ENCODE measurements at places on chromosomes 13 and 19. TPM values are rescaled to one million over a fixed set of nuclear protein-coding genes. Genes with fewer than 3 reads are reported as not detected.
A peak's percentile ranks its signal among the peaks of the same experiment; 100 is the strongest.

DNA sequence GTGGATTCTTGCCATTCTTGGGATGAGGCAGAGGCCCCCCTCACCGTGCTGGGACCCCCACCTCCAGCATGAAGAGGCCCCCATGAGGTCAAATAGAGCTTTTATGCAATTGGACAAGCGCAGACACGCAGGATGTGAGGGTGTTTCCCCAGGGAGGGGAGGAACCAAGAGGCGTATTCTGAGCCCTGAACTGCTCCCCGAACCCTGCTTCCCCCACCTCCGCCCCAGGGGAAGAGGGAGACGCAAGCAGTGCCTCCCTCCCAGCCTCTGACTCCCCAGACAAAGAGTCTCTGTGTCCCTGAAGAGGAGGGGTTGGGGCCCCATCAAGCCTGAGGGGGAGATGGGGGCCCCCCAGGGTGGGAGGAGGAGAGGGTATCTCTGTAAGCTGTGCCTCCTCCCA lies 1.3 kb upstream of the RDH8 start:
- no peak overlapping the region for H3K4me3 ChIP-seq
- no peak for DNase-seq
- H3K4me1 ChIP-seq = peaks cover 15% of the 10 kb centered on the region
- no peaks in the 10 kb centered on the region for H3K27me3 ChIP-seq

DNA sequence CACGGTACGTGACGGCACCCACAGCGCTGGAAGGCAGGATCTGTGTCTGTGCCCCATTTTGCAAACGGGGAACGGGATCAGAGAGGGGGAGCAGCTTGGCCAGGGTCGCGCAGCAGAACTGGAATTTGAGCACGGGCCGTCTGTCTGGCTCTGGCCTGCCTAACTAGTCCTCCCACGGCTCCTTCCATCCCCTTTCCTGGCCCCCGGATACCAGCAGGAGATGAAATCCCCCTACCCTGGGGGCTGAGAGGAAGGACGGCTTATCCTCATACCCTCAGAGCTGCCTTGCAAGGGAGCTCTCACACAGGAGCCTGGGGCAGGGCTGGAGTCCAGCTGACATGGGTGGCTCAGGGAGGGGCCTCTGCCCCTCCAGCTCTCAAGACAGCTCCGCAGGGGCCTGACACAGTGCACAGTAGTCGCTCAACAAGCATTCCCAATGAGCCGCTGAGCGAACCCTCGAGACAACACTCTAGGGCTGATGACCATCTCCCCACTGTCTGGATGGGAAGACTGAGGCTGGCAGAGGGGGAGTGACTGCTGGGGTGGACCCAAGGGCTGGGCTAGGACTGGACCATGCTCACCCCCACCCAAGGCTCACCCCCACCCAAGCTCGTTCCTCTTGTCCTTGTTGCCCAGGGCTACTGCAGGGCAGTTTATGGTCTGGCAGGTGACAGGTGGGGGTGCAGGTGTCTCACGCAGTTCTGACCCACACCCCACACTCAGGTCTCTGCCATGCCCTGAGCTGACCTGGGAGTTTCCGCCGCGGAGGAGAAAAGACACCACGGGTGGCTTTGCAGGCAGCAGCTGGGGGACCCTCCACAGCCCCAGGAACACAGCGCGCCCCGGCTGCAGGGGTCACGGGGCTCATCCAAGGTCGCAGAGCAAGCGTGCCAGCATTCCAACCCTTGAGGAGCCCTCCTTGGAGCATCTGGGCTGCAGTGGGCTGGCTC lies 4.0 kb downstream of the ZBTB7A start:
- no peaks in the 10 kb centered on the region for H3K36me3 ChIP-seq
- DNase-seq = no peak
- peak overlapping the region; percentile 94 for H3K27ac ChIP-seq
- no peaks in the 10 kb centered on the region for H3K27me3 ChIP-seq

- H3K4me1 ChIP-seq = peaks cover 39% of the 10 kb centered on the region
- H3K36me3 ChIP-seq = peaks cover 5% of the 10 kb centered on the region
- no peaks in the 10 kb centered on the region for H3K27me3 ChIP-seq
- peak; percentile 65 for DNase-seq
Measured at GRCh38 chr19:10501971-10502523, 1.1 kb downstream of the KEAP1 start.

The UPK1A gene
- 0.10 TPM for polyA plus RNA-seq

GRCh38 chr13:110616103-110617101 lies 1.1 kb downstream of the NAXD start:
- DNase-seq = no peak
- peak overlapping the region; percentile 99 for H3K27ac ChIP-seq
- peaks cover 42% of the 10 kb centered on the region for H3K4me1 ChIP-seq

The S1PR4 gene
- 0.93 TPM for polyA plus RNA-seq

- no peak overlapping the region for H3K4me3 ChIP-seq
- H3K27me3 ChIP-seq = no peaks in the 10 kb centered on the region
- H3K27ac ChIP-seq = no peak overlapping the region
- no peaks in the 10 kb centered on the region for H3K4me1 ChIP-seq
- H3K36me3 ChIP-seq = no peaks in the 10 kb centered on the region
- no peak for DNase-seq
Measured at GRCh38 chr19:46069806-46070341, 29.1 kb upstream of the IGFL4 start.

DNA sequence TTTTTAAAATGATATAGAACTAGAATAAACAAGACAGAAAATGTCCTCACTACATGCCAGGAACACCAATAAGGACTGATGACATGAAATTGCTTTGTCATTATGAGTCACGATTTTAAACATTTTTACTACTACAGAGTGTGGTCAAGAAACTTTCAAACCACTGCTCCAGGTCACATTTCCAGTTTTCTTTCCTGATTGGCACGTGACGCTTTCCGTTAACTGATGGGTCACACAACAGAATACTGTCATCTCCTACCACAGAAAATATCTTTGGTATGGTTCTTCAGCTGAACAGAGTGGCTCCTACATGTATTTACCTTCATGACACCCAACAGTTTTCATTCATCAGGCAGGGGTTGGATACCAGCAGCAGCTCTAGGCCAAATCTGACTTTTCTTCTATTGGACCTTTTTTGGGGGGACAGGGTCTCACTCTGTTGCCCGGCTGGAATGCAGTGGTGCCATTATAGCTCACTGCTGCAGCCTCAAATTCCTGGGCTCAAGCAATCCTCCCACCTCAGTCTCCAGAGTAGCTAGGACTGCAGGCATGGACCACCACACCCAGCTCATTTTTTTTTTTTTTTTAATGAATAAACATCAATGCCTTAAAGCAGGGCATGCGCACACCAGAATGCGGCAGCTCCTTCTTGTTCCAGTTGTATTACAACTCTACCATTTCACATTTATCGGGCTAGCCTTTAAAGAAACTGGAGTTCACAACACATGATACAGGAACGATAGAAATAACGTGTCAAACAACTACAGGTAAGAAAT lies 147.4 kb downstream of the RNF17 start:
- no peak for DNase-seq
- H3K27ac ChIP-seq = no peak overlapping the region
- no peaks in the 10 kb centered on the region for H3K36me3 ChIP-seq
- H3K27me3 ChIP-seq = no peaks in the 10 kb centered on the region

The UFM1 gene
- 40.0 TPM for polyA plus RNA-seq

- H3K4me1 ChIP-seq = no peaks in the 10 kb centered on the region
- no peaks in the 10 kb centered on the region for H3K36me3 ChIP-seq
- no peak overlapping the region for H3K27ac ChIP-seq
- no peak overlapping the region for H3K4me3 ChIP-seq
- H3K27me3 ChIP-seq = no peaks in the 10 kb centered on the region
Measured at GRCh38 chr13:68872338-68872737, 1235.3 kb upstream of the ATXN8OS start.

The SIGLEC12 gene
- polyA plus RNA-seq = 0.21 TPM

- DNase-seq = no peak
- H3K4me3 ChIP-seq = no peak overlapping the region
- H3K4me1 ChIP-seq = no peaks in the 10 kb centered on the region
- H3K27me3 ChIP-seq = no peaks in the 10 kb centered on the region
- H3K27ac ChIP-seq = no peak overlapping the region
Measured at GRCh38 chr19:51091126-51091525, 8.4 kb upstream of the KLK14 start.

DNA sequence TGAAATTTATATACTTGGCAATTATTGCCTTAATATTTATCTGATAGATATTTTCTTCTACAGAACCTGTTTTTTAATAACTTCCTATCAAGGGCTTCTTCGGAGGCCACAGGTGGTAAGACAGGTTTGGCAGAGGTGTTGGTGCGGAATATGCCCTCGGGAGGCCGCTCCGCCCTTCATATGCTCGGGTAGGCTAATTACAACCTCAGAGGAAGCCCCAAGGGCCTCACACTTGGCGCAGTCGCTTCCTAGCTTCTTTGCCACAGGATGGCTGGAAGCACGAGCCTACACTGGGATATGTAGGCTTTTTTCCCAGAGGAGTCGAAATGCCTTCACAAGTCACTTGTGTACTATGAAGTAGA lies 68.8 kb downstream of the LMO7 start:
- no peaks in the 10 kb centered on the region for H3K36me3 ChIP-seq
- no peaks in the 10 kb centered on the region for H3K27me3 ChIP-seq
- no peaks in the 10 kb centered on the region for H3K4me1 ChIP-seq
- DNase-seq = no peak
- no peak overlapping the region for H3K4me3 ChIP-seq

DNA sequence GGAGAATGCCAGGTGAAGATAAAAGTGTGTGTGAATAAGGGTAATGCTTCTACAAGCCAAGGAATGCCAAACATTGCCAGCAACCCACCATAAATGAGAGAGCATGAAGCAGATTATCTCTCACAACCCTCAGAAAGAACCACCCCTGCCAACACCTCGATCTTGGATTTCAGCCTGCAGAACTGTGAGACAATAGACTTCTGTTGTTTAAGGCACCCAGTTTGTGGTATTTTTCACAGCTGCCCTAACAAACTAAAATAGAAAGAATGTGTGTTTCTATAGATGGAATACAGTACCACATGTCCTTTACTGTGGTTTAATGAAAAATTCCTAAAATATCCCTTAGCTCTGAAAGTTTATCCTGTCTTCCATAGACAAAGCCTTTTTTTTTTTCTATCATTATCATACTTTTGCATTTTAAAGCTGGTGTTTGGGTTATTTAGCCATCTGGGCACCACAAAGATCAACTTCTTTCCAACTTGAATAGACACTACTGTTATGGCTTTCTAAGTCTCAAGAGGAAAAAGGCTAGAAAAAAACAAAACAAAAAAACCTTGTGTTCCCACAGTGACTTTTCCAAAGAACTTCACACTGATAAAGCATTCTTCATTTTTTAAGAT lies 505.6 kb downstream of the KCTD12 start:
- DNase-seq = no peak
- H3K4me3 ChIP-seq = no peak overlapping the region
- H3K27me3 ChIP-seq = no peaks in the 10 kb centered on the region
- H3K36me3 ChIP-seq = no peaks in the 10 kb centered on the region

DNA sequence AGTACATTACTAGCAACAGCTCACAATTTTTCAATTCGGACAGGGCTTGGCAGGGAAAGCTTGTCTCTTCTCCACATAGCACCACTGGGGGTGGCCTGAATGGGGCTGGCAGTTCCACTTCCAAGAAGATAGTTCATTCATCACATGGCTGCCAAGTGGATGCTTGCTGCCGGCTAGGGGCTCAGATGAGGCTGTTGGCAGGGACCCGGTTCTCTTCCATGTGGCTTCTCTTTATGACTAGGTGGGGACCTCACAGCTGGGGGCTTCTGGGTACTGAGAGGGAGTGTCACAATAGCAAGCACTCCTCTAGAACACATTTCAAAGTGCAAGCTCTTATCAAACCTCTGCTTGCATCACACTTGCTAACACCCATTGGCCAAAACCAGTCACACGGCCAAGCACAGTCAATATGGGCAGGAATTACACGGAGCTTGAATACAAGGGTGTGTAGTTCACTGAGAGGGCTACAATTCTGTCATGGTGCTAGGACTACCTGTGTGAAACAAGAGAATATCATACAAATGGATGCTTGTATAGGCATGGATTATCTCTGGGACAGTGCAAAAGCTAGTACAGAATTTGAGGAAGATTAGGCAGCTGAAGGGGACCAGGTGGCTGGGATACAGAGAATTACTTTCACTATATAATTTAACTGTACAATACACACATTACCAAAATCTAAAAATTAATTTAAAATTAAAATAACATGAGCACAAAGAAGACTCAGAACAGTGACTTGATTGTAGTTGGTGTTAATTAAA lies 32.3 kb downstream of the ATP7B start:
- H3K27ac ChIP-seq = peak overlapping the region; percentile 78
- no peak overlapping the region for H3K4me3 ChIP-seq
- peak; percentile 70 for DNase-seq

GRCh38 chr13:19836472-19836871 lies 27.0 kb downstream of the ZMYM5 start:
- H3K27me3 ChIP-seq = no peaks in the 10 kb centered on the region
- peaks cover 22% of the 10 kb centered on the region for H3K36me3 ChIP-seq
- H3K4me3 ChIP-seq = no peak overlapping the region
- no peak overlapping the region for H3K27ac ChIP-seq
- no peak for DNase-seq

The MYH14 gene
- polyA plus RNA-seq = 37.5 TPM

The EFNA2 gene
- polyA plus RNA-seq = 2.5 TPM

- peaks cover 3% of the 10 kb centered on the region for H3K27me3 ChIP-seq
- no peak overlapping the region for H3K4me3 ChIP-seq
- no peak overlapping the region for H3K27ac ChIP-seq
- no peak for DNase-seq
- H3K4me1 ChIP-seq = no peaks in the 10 kb centered on the region
Measured at GRCh38 chr19:54319049-54319448, 6.1 kb upstream of the LILRA5 start.

DNA sequence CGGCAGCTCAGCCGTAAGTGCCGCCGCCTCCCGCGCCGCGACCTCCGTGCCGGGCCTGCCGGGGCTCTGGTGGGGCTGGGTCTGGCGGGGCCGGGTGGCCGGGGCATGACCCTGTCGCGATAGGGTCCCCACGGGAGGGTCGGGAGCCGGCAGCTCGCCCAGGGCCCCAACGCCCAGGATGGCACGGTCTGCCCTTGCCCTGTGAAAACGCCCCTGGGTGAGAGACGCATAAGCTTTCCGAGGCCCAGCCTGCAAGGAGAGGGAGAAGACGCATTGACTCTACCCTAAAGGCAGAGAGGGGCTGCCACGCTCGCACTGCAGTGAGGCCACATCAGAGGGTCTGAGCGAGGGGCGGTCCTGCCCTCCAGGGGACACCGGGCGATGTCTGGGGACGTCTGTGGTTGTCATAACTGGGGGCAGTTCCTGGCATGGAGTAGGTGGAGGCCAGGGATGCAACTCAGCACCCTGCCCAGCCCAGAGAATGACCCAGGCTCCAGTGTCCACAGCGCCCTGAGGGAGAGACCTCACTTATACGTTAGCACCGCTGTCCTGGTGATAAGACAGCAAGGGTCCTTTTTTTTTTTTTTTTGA lies 539 bp downstream of the ZNF554 start:
- peak overlapping the region; percentile 91 for H3K4me3 ChIP-seq
- H3K27ac ChIP-seq = no peak overlapping the region
- H3K36me3 ChIP-seq = peaks cover 18% of the 10 kb centered on the region
- H3K4me1 ChIP-seq = peaks cover 12% of the 10 kb centered on the region
- DNase-seq = no peak
- H3K27me3 ChIP-seq = no peaks in the 10 kb centered on the region

Measured in liver (tissue), 10 donors.